ENCODE measurements at places on chromosomes 13 and 19.

DNA sequence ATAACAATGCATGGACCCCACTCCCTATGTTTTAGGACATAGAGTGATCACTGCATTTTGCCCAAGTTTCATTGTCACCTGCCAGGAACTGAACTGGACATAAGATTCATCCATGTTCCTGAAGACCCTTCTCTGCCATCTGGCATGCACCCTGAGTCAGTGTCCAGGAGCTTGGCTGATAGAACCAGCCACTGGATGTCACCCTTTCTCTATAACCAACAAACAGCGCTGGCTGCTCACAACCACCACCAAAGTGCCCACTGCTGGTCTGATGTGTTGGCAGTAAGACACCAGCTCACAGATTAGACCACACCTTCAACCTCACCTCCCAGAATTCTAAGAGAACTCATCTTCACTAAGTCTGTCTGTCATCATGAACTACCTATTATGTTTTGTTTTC lies 333.4 kb downstream of the ITGBL1 start:
- peak; percentile 36 for DNase-seq

- no peak for DNase-seq
Measured at GRCh38 chr13:49064476-49064875, 88.8 kb downstream of the FNDC3A start.

DNA sequence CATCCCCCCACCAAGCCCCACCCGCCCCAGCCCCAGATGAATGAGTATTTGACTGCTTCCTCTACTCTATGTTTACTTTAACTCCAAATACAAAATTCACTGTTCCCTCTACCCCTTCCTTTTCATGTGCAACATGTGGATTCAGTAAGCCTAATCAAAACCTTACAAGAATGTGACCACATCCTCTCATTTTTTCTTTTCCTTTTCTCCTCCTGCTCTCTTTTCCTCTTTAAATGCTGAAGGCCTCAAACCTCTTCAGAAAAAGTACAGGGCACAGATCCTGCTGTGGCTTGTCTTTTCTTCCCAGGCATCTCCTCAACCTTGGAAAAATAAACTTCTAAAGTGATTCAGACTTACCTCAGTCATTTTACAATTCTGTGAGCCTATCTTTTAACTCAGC lies 119.0 kb downstream of the MYCBP2 start:
- peak; percentile 81 for DNase-seq

- no peak for DNase-seq
Measured at GRCh38 chr13:48827709-48828108, 148.0 kb upstream of the FNDC3A start.

DNA sequence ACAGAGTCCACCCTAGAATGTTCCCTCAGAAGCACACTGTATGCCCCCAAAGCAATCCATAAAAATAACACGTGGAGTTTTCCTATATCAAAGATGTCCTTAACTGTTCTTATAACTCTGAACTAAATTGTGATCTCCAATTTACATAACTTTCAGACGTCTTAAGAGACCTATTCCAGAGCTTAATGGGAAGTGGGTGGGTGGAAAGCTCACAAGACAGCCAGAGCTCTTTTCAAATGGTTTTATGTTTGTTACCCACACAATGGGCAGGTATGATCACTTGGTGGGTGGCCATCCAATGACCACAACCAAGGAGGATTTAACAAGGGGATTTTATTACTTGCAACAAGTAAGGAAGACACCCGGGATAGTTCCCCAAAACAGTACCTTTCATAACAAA lies 81.7 kb downstream of the LRRC63 start:
- DNase-seq: no peak

- peak; percentile 72 for DNase-seq
Measured at GRCh38 chr13:113802090-113802531, 43.1 kb downstream of the TMEM255B start.

- no peak for DNase-seq
Measured at GRCh38 chr13:113548778-113549621, 35.6 kb upstream of the TFDP1 start.

DNA sequence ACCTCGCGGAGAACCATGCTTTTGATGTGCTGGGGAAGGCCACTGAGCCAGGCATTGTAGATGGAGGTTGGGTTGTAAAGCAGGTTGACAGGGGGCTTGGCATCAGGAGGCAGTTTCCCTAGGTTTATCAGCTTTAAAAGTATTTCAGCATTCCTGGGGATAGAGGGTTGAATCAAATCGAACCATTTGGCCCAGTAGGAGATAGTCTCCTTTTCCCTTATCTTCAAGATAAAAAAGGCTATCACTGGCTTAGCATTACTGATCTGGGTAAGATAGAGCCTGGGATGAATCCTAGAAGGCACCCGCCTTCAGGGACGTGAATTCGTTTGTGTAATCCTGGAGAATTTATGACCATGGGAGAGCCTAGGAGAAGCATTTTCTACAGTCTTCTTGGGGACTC lies 30.6 kb downstream of the SLC6A16 start:
- no peak for DNase-seq

DNA sequence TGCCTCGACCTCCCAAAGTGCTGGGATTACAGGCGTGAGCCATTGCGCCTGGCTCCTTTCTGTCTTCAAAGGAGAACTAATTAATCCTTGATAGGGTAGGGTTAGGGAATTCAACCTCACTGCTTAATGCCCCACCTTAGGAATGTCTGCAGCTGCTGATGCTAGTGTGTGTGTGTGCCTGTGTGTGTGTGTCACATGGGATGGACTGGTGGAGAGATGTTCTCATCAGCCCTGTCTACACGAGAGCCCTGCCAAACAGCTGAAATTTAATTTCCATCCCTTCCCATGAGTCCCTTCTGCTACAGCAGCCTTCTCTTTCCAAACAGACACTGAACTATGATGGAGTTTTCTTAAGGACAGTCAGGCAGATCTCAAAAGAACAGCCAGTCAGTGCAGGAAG lies 46.5 kb upstream of the CLDN10 start:
- DNase-seq: no peak

DNA sequence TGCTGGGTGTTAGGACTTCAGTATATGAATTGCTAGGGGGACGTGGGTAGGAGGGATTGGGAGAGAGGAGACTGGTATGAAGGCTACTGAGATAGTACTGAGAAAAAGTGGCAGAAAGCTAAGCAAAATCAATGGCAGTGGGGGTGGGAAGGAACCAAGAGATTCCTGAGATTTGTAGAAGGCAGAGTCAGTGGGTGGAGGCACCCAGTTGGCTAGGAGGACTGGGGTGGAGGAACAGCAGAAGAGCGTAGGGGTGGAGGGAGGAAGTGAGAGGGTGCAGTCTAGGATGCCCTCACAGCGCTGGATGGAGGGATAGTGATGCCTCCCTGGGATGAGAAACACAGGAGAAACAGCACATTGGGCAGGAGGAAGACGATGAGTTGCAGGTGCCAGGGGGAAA lies 5.6 kb upstream of the MEDAG start:
- DNase-seq: no peak

- DNase-seq: peak; percentile 84
Measured at GRCh38 chr19:31312009-31312676, 37.1 kb downstream of the TSHZ3 start.

DNA sequence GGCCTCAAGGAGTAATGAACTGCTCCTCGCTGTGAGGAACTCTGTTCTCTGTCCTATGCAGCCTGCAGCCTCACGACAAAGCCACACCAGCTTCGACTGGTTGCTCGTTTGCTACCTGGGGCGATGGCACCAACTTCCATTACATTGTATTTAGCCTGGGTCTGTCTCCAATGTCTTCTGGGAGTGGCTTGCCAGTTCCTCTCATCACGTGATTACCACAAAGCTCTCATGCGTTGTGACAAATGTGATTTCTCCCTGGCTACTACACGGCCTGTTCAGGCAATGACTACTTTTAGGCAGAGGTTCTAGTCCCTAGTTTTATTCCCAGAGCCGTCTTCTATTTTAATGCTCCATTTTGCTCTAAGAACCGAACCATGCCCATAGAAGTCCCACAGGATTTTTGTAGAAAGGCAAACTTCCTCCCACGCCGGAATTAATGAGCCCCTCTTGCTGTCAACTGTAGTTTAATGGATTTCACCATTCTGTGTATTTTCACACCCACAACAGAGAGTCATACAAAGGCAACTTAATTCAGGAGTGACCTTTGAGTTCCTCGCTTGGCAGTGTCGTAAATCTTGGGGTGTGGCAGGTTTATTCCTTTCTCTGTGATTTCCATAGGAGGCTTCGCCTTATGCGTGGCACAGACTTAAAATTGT lies 351.9 kb downstream of the EFNB2 start:
- DNase-seq: no peak

DNA sequence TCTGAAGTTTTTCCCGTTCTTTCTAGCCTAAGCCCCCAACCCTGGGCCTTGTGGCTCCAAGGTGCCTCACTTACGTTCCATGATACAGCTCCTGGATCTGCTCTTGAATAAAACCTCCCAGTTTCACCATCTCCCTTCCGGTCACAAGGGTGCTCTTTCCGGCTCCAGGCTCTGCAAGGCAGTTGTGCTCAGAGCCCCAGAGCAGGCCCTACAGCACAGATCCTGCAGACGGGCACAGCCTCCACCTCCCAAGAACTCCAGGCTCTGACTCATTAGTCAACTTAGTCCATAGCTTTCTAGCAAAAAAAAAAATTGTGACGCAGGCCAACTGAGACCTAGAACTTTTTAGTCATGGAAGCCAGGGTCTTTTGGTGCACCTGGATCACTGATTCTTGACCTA lies 33.9 kb upstream of the SLC7A10 start:
- no peak for DNase-seq

DNA sequence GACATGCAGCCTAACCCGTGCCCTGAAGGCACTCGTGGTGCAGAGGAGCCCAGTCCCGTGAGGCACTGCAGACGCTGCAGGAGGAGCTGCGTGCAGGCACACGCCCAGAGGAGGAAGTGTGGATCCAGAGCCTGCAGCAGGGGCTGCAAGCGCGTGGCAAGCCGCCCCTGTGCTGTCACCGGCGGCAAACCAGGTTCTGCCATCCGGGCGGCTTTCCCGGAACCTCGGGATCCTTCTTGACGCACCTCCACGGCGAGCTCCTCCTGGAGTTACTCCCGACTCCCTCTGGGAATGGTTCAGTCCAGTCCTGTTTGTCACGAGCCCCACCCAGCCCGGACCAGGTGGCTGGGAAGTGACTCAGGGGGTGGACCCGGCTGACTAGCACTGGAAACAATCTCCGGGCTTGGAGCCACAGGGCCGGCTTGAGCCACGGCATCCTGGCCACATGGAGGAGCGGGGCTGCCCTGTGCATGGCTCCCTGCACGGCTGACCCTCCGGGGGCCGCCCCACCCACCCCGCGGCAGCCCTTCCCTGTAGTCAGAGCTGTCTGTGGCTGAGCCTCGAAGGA lies 10.2 kb downstream of the DPP9 start:
- peak; percentile 91 for DNase-seq

GRCh38 chr19:44865196-44865767 lies 19.2 kb downstream of the NECTIN2 start:
- DNase-seq: no peak

- peak; percentile 14 for DNase-seq
Measured at GRCh38 chr19:44576843-44577565, 36.4 kb upstream of the IGSF23 start.

DNA sequence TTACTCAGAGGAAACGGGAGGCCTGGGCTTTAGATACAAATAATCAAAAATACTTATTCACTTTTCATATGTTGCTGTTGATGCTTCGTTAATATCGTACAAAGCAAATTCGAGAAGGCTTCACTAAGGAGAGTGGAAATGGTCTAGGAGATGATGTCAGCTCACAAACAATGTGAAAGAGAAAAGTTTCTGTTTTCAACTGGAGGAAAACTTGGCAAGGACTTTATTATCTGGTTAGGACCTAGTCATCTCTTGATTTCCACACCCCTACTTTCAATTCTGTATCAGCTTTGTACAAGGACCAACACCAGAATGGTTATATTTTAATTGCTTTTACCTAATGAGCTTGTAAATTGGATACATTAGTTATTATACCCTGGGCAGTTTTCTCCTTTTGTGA lies 88.0 kb downstream of the SLC10A2 start:
- peak; percentile 57 for DNase-seq

- DNase-seq: no peak
Measured at GRCh38 chr19:10189616-10190015, 5.1 kb downstream of the DNMT1 start.

GRCh38 chr13:36453516-36453915 lies 21.2 kb downstream of the CCNA1 start:
- DNase-seq: no peak

DNA sequence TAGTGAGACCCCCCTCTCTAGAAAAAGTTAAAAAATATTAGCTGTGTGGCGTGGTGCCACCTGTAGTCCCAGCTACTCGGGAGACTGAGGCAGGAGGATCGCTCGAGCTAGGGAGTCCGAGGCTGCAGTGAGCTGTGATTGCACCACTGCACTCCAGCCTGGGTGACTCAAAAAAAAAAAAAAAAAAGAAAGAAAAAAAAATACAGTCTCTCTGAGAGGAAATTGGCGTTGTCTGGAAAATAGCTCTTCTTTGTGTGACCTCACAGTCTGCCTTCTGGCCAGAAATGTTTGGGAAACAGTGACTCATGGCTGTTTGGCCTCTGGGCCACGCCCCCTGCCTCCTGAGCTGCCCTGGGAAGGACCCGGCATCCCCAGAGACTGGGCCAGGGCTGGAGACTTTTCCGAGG lies 10.7 kb downstream of the MARCHF2 start:
- peak; percentile 98 for DNase-seq

DNA sequence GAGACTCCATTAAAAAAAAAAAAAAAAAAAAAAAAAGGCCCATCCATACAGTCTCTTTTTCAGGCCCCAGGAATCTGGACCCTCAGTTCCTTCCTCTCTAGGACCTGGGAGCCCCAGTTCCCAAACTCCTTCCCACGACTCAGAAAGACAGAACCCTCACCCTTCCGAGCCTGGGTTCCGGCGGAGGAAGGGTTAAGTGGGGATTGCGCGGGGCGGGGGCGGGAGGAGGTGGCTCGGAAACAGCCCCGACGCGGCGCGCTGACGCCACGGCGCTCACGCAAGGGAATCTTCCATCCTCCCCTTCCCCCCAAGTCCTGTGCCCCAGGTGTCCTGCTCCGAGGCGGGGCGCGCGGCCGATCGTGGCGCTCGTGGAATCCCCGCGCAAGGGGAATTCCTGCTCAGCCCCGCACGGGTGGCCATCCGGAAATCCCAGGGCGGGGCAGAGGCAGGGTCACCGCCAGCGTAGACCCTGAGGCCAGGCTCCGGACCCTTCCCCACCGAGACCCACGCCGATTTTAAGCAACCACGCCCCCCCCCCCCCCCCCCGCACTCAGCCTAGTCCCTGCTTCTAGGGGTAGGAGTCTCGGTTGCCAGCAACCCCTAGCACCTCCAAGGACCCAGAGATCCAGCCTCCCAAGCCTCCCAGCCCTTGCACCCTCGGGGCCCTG lies 659 bp downstream of the NFKBID start:
- peak; percentile 77 for DNase-seq

DNA sequence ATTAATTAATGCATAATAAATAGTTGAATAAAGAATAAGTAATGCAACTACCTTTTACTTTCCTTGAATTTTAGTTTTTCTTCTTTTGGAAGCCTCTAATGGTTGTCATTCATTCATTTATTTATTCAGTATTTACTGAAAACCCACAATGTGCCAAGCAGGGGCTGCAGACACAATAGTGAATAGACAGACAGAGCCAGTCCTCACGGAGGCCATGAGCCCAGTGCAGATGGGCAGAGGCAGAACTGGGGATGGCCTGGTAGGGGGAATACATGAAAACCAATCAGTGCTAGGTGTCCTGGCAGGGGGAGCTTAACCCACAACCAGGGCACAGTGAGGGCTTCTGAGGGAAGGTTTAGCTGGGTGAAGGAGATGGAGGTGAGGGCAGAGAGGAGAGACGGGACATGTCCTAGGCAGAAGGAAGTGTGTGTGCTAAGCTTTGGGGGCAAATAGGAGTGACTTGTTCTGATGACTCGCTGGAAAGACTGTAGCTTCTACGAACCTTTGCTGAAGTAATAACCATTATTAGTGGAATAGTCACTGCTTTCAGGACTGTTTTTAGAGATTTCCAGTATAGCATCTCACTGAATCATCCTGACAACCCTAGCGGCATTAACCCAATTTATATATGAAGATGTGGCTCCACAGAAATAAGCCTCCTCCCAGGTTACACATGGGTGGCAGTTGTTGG lies 55.9 kb downstream of the ERCC5 start:
- DNase-seq: no peak

Data from fibroblast of gingiva (primary cell).